ENCODE measurements at places on chromosomes 5 and 9.

DNA sequence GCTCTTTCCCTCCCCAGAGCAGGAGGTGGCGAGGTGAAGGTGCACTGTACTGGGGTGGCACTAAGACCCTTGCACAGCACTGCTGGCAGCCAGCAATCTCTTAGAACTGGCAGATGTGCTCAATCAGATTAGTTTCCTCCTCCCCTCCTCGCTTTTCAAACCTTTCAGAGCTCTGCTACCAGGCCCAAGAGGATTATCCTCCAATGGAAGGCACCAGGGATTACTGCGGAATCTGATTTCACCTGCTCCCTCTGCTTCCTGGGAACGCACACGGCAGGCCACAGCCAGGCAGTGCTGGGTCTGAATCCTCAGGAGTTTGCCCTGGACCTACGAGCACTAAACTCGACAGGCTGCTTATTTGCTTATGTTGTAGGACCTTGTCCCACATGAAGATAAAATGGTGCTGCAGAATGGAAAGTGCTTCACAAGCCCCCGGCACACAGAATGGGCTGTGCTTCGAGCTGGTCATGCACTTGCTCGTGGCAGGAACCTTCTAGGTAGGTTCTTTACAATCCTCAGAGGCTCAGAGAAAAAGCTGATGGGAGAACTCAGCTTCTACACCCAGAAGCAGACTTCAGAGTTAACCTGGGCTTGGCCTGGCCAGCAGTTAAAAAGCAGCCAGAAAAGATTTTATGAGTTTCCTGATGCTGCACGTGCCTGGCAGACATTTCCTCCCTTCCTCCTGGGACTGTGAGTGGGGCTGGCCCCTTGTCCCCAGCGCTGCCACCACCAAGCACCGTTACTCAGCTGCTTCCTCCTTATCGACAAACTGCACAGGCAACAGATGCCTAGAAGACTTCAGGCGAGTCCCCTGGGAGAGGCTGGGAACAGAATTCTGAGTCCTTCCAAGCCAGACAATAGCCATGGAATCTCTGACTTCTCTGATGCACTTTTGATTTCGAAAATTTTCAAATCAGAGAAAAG is 33.1 kb downstream of the FABP6 start:
- DNase-seq, result no peak

DNA sequence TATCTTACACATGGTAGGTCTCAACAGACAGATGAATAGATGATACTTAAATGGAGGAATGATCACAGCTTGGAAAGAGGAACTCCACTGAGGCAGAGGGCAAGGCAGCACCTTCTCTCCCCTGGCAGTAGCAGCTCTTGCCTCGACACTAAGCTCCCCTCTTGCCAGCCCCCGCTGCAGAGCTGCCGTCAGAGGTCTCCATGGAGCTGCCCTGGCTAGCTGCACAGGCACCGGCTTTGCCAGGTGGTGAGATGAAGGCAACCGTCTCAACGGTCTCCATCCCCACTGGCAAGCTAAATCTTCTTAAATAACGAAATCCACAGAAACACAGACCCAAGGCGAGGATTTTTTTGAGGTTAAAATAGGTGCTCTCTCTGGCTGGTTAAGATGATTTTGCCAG is 81.2 kb downstream of the CRB2 start:
- DNase-seq, result no peak

DNA sequence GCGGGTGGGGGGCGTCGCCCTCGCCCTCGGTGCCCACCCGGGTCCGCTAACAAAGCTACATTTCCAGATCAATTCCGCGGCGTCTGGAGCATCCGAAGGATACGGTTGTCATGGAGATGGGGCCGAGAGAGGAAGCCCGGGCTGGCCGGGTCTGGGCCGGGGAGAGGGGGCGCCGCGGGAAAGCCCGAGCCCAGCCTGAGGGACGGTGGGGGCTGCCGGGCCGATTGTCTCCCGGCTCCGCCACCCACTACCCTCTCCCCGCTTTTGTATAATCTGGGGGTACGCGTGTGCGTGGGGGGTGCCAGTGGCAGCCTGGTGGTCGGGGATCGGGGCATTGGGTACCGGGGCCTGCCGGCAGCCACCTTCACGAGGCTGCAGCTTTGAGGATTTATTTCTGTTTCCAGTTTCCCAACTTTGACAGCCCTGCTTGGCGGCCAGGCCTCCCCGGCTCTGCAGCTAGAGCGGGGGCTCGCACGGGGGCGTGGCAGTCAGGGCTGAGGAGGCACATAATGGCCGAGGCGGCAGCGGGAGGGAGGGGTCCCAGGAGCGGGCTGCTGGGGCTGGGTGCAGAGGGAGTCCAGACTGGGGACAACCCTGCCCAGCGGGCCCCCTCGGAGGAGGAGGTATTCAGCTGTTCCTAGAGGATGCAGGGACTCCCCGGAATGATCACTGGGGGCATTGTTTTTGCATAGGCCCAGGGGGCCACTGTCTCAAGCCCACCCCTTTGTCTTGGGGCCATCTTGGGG is 626 bp downstream of the PSD2 start:
- DNase-seq, result no peak

- no peak for DNase-seq
Observed at GRCh38 chr5:134063188-134063820, 51.2 kb upstream of the TCF7 start.

DNA sequence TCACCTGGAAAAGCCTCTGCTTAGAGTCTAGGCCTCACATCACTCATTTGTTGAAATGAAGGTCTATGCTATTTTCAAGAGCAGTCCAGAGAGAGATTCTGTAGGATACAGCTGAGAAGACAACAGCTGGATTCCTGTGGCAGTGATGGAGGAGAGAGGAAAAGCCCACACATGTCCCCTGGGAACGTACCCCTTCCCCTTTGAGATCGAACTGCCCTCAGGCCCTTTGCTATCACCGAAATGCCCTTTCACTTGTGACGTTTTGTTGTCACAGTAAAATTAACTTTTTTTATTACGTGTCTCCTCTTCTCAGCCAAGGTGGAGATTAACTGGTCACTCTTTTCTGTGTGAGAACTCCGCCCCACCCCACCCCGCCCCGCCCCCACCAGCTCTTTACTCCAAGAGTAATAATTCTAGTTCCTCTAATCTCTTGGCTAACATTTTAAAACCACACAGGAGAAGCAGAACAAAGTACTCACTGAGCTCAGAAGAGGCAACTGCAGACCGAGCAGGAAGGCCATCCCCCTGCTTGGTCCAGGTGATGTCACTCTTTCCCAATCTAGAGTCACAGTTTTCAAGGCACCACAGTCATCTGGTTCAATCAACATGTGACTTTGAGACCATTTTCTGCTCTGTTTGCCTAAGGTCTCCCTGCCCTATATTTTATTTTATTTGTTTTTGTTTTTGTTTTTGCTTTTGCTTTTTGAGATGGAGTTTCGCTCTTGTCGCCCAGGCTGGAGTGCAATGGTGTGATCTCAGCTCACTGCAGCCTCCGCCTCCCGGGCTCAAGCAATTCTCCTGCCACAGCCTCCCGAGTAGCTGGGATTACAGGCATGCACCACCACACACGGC is 105.6 kb downstream of the SUSD1 start:
- no peak for DNase-seq

DNA sequence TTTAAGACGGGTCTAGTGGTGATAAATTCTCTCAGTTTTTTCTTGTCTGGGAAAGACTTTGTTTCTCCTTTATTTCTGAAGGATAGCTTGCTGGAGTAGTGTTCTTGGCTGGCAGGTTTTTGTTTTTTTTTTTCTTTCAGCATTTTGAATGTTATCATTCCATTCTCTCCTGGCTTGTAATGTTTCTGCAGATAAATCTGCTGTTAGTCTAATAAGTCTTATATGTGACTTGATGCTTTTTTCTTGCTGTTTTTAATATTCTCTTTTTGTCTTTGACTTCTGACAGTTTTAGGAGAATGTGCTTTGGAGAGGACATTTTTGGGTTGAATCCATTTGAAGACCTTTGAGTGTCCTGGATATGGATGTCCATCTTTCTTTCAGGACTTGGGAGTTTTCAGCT is 16.0 kb downstream of the HSD17B4 start:
- no peak for DNase-seq

- no peak for DNase-seq
Observed at GRCh38 chr9:83247732-83248131, 184.8 kb upstream of the RASEF start.

GRCh38 chr5:143448518-143448917 is 45.0 kb upstream of the NR3C1 start:
- no peak for DNase-seq

GRCh38 chr9:11973011-11973410 is 720.2 kb upstream of the TYRP1 start:
- DNase-seq, result no peak

DNA sequence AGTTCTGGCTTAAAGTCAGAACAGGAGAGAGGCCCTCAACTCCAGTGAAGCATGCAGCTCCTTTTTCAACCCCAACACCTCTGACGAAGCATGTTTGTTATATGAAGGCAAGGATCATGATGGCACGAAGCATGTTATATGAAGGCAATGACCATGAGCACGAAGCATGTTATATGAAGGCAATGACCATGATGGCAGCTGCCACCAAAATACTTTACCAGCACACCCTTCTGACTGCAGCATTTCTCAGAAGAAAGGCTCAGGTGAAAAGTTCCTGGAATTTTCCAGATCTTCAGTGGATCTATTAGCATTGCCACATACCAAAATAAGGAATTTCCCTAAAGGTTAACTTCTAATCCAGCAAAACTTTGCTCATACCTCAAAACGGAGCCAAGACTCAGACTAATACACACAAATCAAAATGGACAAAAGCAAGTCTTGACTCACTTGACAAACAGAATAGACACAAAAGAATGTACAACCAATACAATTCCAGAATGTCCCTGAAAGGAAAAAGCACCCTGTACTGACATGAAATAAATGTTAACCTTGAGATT is 217.4 kb downstream of the FANCC start:
- no peak for DNase-seq

- DNase-seq, result no peak
Observed at GRCh38 chr5:119275146-119275545, 80.7 kb upstream of the TNFAIP8 start.

GRCh38 chr9:20872340-20872977 is 159.0 kb downstream of the HACD4 start:
- no peak for DNase-seq

- DNase-seq, result peak; percentile 44
Observed at GRCh38 chr5:152142840-152143469, 218.3 kb upstream of the GLRA1 start.

GRCh38 chr5:178104492-178104891 is 8.8 kb upstream of the N4BP3 start:
- DNase-seq, result no peak

- DNase-seq, result peak; percentile 60
Observed at GRCh38 chr9:88221105-88221504, 82.8 kb upstream of the SPATA31C2 start.

DNA sequence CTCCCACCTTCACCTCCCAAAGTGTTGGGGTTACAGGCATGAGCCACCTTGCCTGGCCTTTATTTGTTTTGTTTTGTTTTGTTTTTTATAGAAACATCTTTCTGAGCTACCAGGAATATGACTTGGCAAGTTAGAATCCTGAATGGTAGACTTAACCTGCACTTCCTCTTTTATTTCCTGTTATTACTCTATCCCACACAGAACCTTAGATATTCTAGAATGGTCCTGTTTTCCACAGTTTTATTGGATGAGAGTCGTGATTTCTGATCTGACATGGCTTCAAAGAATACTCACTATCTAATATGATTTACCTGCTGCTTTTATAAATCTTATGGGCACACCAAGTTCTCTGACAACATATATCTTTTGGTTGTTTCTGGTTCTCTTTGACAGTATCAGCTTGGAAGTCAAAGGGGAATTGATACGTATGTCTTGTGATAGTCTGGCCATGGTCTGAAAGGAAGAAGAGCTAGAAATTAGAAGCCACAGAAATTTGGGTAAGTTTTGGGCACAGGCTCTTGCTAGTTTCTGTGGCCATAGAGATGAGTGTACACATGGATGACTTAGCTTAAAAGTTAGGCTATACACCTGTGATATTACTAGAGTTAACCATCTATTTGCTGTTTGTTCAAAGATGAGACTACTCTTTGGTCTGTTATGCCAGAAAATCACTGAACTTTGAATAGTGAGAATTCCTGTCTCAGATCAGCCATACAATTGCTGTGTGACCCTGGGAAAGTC is 4.7 kb upstream of the PANK3 start:
- no peak for DNase-seq

- DNase-seq, result no peak
Observed at GRCh38 chr9:127417131-127418036, 6.8 kb upstream of the ZNF79 start.

DNA sequence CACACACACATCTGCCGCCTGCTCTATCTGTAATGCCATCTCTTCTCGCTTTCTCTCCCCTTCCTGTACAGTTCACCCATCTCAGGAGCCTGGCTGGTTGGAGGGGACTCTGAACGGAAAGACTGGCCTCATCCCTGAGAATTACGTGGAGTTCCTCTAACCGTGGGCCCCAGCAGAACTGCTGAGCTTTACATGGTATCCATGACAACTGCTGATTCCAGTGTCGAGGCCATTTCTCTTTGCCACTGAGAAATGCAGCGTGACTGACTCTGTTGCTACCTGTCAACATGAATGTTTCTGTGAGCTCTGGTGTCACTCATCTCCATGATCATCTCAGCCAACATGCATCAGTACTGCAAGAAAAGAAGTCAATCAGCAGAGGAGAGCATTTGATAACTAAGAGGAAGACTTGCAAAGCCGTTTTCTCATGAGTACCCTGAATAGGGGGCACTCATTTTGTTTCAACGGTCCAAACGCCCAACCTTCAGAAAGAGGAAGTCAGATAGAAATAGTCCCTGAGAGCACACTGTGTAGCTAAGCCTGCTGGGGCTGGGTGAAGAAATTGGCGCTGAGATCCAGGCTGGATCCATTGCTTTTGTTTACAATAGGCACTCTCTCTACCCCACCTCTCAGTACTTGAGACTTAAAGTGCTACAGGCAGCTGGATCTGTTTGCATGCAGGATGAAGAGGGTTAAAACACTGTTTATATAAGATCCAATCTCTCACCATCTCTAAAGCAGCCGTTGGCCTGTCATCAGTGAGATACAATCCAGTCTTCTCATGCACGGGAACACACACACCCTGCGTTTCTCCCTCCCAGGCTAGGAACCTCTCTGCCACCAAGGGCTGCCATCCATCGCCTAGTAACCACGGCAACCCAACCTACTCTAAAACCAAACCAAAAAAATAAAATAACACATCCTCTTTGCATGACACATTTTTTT is 180.9 kb downstream of the NR3C1 start:
- DNase-seq, result no peak

GRCh38 chr9:22035591-22036011 is 26.5 kb upstream of the CDKN2B start:
- DNase-seq, result no peak

GRCh38 chr5:175542232-175542965 is 64.0 kb downstream of the SFXN1 start:
- DNase-seq, result no peak

- peak; percentile 56 for DNase-seq
Observed at GRCh38 chr5:77087484-77088261, 588 bp upstream of the ZBED3 start.

- DNase-seq, result no peak
Observed at GRCh38 chr5:33153831-33154230, 286.9 kb upstream of the TARS1 start.

- no peak for DNase-seq
Observed at GRCh38 chr5:79076819-79077218, 7.3 kb downstream of the BHMT2 start.

Data from left hindlimb (tissue), 1 donor.